ENCODE measurements at places on chromosomes 3 and 15. TPM values are rescaled to one million over a fixed set of nuclear protein-coding genes. Genes with fewer than 3 reads are reported as not detected.

The AGBL1 gene
- not detected for total RNA-seq

The ARGFX gene
- total RNA-seq = not detected

The TM4SF18 gene
- total RNA-seq = under 0.01 TPM

The KIF7 gene
- 13.8 TPM for total RNA-seq

The PLSCR2 gene
- not detected for total RNA-seq

The KBTBD12 gene
- total RNA-seq = not detected

The RPL4 gene
- 4,701 TPM for total RNA-seq

The MIX23 gene
- 15.9 TPM for total RNA-seq

The ABHD6 gene
- 6.2 TPM for total RNA-seq

The C3orf49 gene
- not detected for total RNA-seq

All from pericardium fibroblast (primary cell).